Activated CD4-positive, alpha-beta T cell treated with anti-CD3 and anti-CD28 coated beads for 24 hours (primary cell): ENCODE measurements at places on chromosomes 11 and 22.
A peak's percentile ranks its signal among the peaks of the same experiment; 100 is the strongest.

- no peak for DNase-seq
Measured at GRCh38 chr11:99773646-99774045, 752.9 kb downstream of the CNTN5 start.

- no peak for DNase-seq
Measured at GRCh38 chr22:31604746-31605705, 57.0 kb downstream of the PISD start.

GRCh38 chr11:75394085-75394840 is 5.1 kb upstream of the RPS3 start:
- no peak for DNase-seq

- DNase-seq = no peak
Measured at GRCh38 chr11:120186774-120187591, 23.8 kb upstream of the OAF start.

- DNase-seq = peak; percentile 33
Measured at GRCh38 chr11:95715777-95716241, 73.8 kb downstream of the FAM76B start.

DNA sequence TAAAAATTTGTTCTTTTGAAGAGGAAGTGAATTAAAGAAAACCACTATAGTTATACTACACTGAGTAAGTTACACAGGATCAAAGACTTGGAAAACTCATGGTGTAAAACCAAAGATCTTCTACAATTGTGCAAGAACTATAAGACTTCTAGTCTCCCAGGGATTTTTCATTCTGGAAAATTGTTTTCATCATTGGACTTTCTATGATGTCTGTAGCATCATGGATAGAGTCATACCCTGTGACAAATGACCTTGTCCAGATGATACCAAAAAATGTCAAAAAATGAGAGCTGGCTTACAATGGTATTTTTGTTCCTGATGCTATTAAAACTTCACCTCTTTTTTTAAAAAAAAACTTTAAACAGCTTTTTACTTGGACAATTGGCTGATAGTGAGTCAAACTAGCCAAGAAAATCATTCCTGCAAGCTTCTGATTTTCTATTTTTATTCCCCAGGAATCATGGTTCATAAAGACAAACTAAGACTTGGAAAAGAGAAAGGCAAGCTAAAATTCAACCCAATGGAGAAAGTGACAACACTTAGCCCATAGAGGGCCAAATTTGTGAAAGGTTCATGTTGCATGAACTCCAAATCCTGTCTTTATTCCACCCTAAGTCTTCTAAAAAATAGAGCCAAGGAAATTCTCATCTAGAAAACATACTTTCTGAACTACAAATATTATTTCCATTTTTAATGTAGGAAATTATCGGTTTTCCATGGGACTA is 30.7 kb downstream of the ME3 start:
- no peak for DNase-seq

GRCh38 chr11:47980907-47981621 is 705 bp downstream of the PTPRJ start:
- DNase-seq = no peak

GRCh38 chr22:32649515-32650200 is 151.8 kb upstream of the TIMP3 start:
- DNase-seq = no peak

- no peak for DNase-seq
Measured at GRCh38 chr11:64369440-64370421, 10.8 kb downstream of the RPS6KA4 start.

GRCh38 chr11:95358511-95359340 is 127.7 kb upstream of the SESN3 start:
- DNase-seq = no peak

DNA sequence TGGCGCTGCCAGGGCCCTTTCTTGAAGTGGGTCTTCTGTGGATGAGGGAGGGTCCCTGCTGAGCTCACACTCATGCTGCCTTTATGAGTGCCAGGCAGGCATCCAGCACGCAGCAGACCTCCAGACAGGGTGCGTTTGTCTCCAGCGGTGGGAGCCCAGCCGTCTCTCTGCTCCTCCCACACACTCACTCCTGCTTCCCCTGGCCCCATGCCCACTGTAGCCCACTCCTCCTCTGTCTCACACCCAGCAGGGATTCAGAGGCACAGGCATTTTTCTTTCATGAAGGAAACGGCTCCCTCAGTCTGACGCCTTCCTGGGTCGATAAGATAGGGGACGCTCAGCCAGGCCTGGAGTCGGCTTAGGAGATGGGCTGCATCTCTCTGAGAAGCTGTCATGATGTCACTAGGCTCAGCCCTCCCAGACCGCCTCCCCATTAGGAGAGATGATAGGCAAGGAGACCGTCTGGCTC is 183.9 kb upstream of the NCAM1 start:
- DNase-seq = no peak

DNA sequence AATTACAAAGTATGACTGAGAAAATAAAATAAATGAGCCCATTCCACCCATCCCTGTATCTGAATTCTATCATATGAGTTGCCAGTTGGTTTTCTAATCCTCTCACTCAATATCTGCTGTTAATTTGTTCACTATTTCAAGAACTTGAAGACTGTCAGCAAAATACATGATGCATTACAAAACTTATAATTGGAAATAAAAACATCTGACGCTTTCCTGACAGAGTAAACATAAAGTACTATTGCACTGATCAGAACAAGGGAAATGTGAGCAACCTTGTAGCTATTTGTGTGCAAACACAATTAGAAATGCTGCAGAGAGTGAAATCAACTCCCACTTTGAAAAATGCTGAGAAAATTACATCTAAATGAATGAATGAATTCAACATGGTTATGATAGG is 97.1 kb downstream of the MPPED2 start:
- DNase-seq = no peak
